ENCODE measurements at places on chromosomes 11 and 22.

DNA sequence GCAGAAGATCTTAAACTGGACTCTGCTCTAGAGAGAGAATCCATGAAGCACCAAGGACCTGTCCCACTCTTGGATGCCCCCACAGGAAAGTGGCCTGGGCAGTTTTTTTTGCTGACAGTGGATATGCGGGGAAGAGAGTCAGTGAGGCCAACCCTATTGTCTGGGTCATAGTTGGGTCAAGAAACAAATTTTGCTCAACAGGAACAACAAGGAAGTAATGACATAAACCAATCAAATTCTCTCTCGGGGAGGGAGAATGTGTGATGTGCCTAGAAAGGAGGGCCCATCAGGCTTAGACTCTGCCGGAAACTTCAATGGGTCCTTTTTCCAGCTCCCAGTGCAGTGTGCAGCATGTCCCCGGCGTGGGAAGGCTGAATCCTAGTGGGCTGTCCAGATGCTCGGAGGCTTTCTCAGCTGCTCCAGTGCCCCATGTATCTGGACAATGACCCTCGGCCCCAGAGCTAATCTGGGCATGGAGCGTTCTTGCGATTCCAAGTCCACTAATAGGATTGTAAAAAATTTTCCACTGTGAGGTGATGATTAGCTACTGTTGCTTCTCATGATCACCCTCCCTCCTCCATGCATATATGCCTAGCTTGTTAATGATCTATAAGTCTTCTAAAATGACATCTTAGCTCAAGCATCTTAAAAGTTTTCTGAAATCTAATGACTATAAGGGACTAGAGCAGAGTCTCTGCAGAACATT is 101.0 kb downstream of the SNX19 start:
- no peak for DNase-seq

DNA sequence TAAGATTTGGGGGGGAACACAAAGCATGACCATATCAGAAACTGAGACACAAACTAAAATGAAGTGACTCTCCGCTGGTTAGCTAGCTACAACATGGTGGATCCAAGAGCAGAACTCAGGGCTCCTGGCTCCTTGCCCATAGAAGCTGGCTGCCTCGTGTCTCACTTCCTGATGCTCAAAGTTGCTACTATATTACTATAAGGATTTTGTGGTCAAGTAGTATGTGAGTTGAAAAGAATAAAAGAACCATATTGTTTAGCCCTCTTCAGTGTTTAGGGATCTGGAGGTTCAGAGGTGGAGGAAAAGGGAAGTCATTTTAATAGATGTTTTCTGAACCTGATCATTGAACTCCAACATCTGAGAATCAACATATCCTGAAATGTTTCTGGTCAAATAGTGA is 16.9 kb upstream of the SIK2 start:
- DNase-seq = no peak

GRCh38 chr11:76801736-76802135 is 18.6 kb downstream of the TSKU start:
- DNase-seq = no peak

DNA sequence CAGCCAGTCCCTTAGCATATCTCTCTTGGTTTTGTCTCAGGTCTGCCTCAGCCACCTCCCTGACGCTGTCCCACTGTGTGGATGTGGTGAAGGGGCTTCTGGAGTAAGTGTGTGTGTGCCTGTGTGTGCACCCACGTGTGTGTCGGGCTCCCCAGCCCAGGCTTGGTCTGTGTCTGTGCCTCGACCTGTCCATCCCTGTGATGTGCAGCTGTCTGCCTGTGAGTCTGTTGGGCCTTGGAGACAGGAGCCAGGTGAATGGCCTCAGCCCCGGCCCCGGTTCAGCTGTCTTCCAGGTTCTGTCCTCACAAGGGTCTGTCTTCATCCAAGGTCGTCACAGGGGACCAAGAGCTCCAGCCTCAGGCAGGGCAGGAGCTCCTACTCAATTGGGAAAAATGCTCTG is 9.8 kb downstream of the ATG16L2 start:
- DNase-seq = no peak

- peak; percentile 55 for DNase-seq
Measured at GRCh38 chr11:9263840-9264315, 1.3 kb downstream of the DENND5A start.

DNA sequence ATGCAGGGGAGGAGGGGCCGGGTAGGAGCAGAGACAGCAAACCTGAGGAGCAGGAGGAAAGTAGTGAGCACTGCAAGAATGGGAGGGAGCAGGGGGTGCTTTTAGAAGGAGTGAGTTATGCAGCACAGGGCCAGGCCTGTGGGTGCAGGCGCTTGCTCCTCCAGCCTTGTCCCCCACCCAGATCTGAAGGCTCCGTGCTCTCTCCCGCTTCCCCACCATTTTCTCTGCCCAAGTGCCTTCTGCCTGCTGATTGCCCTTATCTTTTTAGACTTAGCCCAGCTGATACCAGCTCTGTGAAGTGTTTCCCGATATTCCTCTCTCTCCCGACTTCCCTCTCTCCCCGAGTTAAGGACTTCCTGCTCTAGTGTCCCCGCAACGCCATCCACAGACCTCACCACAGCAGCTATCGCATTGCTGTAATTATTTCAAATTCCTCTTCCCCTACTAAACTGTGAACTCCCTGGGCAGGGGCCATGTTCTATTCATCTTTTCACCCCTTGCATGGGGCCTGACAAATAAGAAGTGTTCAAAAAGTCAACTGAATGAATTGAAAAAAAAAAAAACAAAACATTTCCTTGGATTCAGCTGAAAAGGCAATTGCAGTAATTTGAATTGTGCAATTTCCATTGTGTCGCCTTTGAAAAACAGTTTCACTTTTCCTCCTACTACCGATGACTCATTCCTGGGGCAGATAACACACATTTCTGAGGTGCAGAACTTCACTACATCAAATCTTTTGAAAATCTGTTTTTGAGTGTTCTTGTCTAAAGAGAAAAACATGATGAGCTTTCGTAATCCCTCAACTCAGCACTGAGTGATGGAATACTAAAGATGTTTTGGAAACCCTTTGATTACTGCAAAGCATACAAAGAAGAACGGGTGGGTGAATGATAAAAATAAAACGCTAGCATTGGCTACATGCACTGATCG is 69.7 kb upstream of the BMAL1 start:
- peak; percentile 16 for DNase-seq

DNA sequence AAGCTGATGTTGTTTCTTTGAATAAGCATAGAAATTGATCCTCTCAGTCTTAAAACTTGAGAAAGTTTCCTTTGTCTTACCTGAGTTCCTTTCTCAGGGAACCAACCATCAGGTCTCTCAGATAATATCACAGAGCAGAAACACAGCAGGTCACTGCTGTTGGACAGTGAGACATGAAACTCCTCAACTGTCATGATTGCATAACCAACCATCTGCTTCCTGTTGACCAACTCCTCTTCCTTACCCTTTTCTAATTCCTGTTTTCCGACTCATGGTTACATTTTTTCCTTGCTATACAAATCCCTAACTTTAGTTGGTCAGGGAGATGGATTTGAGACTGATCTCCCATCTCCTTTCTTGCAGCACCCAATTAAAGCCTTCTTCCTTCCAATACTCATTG is 845.3 kb downstream of the FAM181B start:
- no peak for DNase-seq

- no peak for DNase-seq
Measured at GRCh38 chr22:45179276-45180049, 15.7 kb downstream of the NUP50 start.

DNA sequence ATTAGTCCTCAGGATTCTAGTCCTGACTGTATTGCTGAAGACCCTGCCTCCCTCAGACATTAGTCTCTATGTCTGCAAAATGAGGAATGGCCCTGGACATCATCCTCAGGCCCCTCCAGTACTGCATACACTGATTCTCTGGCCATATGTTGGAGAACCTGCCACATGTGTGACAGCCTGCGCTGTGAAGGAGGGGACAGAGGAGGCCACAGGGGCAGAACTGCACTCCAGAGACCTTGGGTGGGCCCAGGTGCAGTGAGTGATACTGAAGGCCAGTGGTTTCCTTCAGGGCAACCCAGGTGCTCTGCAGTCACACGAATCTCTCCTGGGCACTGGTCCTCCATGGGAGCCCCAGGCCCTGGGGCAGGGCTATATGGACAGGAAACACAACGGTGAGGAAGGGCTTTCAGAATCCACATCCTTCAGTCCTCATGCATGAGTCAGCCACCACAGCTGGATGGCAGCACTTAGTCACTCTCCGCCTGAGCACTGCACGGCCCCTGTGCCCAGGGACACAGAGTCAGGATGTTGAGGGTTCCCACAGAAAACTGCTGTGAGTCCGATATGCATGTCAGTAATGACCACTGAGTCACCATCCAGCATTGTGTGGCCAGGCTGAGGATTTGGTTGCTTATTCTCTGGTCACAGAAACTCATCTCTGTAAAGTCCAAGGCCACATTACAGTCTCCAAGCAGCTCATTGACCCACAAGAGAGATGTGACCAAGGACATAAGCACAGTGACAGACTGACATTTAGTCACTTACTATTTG is 39.7 kb downstream of the ME3 start:
- DNase-seq = peak; percentile 15

GRCh38 chr11:28228196-28228895 is 120.2 kb downstream of the METTL15 start:
- DNase-seq = no peak

- no peak for DNase-seq
Measured at GRCh38 chr22:37427135-37427710, at the start of gene ELFN2. ELFN2 (minus strand) TSS chr22:37427479; CDS start chr22:37375534, 51,945 bp downstream.

DNA sequence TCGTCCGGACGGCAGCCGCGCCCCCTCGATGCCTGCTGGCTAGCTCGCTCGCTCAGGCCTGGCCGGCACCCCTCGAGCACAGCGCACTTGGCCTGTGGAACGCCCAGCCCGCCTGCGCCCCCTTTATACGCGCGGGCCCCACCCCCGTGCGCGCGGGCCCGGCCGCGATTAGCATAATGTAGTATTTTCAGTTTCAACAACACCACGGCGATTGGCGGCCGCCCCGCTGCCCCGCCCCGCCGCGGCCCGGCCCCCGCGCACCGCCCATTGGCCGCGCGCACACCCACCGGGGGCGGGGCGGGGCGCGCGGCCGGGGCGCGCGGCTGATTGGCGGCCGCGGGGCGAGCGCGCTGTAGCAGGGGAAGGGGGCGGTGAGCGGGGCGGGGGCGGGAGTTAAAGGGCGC is at the start of gene CDKN1C:
Gene CDKN1C, minus strand, starts transcription at position 98 of the 404 bp plus-strand sequence. CDS start 319 bp downstream, outside the sequence.
- peak; percentile 82 for DNase-seq

DNA sequence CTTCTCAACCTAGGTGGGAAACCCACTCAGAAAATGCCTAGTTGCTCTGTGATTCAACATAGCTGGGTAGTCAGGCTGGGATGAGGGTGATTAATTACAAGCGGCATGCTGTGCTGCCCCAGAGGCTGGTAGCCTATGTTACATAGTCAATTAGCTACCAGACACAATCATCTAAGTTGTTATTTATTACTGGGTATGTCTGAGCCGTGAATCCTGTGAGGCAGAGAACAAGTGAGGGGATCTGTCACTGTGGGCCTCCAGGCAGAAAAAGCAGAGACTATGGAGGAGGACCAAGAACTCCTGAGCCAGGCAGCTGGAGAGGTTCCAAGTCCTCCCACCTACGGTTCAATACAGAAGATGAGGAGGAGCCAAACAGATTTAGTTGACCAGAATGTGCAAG is 186.6 kb upstream of the BDNF start:
- DNase-seq = no peak

- no peak for DNase-seq
Measured at GRCh38 chr11:112634995-112635737, 326.1 kb upstream of the NCAM1 start.

- no peak for DNase-seq
Measured at GRCh38 chr11:71335371-71335770, 83.0 kb upstream of the SHANK2 start.

GRCh38 chr11:2215230-2215560 is 43.6 kb upstream of the TH start:
- no peak for DNase-seq

- DNase-seq = no peak
Measured at GRCh38 chr22:35313311-35314121, 13.8 kb downstream of the TOM1 start.

- peak; percentile 47 for DNase-seq
Measured at GRCh38 chr11:65204646-65205601, 23.2 kb downstream of the CAPN1 start.

- no peak for DNase-seq
Measured at GRCh38 chr11:110862407-110862806, 150.2 kb upstream of the ARHGAP20 start.

DNA sequence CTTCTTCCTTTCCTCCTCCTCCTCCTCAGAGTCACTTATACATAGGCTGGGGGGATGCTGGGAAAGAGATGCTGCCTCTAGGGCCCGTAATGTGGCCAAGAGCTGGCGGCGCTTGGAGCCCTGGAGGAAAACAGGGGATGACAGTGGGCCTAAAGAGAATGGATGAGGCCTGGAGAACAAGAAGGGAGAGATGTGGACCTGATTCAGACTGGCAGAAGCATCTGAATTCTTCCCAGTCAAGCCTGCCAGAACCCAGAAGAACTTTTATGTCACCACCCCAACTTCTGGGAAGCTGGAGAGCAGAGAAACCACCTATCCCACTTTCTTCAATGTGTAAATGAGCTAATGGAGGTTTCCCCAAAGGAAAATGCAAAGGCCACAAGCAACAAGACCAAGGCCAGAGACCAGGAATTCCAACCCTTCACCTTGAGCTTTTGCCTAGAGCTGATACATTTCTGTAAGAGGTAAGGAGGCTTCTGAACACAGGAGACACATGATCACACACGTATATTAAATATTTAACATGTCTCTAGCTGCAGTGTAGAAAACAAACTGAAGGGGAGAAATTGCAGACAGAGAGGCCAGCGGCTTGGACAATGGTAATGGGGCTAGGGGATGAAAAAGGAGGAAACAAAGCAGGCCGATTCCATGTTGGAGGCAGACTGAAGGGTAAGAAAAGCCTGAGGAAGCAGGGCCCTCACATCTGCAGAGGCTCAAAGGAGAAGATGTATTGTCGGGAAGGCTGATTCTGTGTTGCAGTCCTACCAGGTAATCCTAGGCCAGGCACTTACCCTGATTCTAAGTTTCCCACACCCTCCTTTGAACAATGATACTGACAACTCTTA is 1.1 kb downstream of the RRP8 start:
- no peak for DNase-seq

- DNase-seq = no peak
Measured at GRCh38 chr11:67519726-67520125, 3.5 kb downstream of the CABP2 start.

- no peak for DNase-seq
Measured at GRCh38 chr22:35883031-35883620, 145.5 kb downstream of the RBFOX2 start.

DNA sequence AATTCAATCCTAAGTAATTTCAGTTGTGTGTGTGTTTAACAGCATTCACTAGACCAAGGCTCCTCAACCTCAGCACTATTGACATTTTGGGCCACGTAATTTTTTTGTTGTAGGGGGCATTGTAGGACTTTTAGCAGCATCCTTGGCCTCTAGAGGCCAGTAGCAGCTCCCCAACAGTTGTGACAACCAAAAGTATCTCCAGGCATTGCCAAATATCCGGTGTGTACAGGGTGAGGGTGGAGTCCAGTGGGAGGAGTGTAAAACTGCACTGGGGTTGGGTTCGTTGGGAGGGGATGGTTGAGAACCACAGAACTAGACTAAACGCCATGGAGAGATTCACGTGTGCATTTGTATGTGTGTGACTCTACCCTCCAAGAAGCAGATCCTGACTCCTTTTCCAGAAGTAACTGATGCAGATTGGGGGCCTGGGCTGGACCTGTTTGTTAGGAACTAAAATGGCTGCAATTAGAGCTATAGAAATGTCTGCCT is 5.9 kb upstream of the PHF21A start:
- peak; percentile 41 for DNase-seq

All from stimulated activated naive CD8-positive, alpha-beta T cell treated with anti-CD3 and anti-CD28 coated beads, Interleukin-15, amount 100 ng/mL, for 72 hours (primary cell).